ENCODE measurements at places on chromosomes 13 and 19. TPM values are rescaled to one million over a fixed set of nuclear protein-coding genes. Genes with fewer than 3 reads are reported as not detected.

TNFSF11 gene
- total RNA-seq: not detected

KLF1 gene
- total RNA-seq: not detected

- no peak for DNase-seq
Observed at GRCh38 chr13:78587395-78587794, 16.0 kb downstream of the POU4F1 start.

- no peak for DNase-seq
Observed at GRCh38 chr13:77338961-77339401, 12.1 kb upstream of the MYCBP2 start.

Measured in Right ventricle myocardium superior (tissue), 1 donor.